CD4-positive, alpha-beta T cell treated with Interleukin-10 for 1 hour (primary cell): ENCODE measurements at places on chromosomes 4 and X.

- DNase-seq = no peak
Observed at GRCh38 chr4:44462259-44462658, 13.7 kb upstream of the KCTD8 start.

DNA sequence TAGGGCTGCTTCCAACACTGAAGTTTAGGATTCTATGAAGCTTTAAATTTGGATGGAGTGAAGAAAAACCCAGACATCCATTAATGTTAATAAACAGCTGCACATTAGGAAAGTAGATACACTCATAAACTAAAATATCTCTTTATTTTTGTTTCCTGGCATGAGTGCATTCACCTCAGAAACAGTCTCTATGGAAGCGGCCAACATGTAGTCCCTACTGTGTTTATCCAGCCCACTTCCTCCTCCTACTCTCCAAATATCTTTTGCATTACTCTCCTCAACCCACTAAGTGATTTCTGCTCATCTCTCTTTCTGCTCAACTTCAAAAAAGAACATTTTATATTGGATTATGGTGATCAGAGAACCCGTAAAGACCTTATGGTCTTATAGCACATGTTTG lies 180.3 kb upstream of the MXRA5 start:
- DNase-seq = no peak

DNA sequence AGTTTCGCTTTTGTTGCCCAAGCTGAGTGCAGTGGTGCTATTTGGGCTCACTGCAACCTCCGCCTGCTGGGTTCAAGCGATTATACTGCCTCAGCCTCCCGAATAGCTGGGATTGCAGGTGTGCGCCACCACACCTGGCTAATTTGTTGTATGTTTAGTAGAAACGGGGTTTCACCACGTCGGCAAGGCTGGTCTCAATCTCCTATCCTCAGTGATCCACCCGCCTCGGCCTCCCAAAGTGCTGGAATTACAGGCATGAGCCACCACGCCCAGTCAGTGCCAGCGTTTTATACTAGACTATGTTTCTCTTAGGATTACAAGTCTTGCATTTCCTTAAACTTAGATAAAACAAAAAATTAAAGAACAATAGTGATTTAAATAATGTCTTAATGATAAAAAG lies 13.0 kb downstream of the KLF3 start:
- no peak for DNase-seq

- no peak for DNase-seq
Observed at GRCh38 chr4:8095956-8096689, 62.5 kb downstream of the ABLIM2 start.

DNA sequence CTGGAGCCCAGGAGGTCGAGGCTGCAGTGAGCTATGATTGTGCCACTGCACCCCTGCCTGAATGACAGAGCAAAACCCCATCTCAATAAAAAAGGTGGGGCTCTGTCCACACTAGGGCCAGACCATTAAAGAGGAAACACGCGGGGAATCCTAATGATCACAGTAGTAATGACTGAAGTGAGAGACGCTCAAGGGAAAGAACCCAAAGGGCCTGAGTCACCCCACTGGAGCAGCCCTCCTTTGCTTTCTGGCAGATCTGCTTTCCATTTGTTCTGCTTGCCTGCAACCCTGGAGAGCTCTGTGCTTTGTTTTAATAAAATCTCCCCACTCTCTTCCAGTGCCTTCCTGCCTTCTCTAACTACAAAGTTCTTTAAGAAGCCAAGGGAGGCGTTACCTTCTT lies 5.0 kb downstream of the TFDP3 start:
- no peak for DNase-seq

DNA sequence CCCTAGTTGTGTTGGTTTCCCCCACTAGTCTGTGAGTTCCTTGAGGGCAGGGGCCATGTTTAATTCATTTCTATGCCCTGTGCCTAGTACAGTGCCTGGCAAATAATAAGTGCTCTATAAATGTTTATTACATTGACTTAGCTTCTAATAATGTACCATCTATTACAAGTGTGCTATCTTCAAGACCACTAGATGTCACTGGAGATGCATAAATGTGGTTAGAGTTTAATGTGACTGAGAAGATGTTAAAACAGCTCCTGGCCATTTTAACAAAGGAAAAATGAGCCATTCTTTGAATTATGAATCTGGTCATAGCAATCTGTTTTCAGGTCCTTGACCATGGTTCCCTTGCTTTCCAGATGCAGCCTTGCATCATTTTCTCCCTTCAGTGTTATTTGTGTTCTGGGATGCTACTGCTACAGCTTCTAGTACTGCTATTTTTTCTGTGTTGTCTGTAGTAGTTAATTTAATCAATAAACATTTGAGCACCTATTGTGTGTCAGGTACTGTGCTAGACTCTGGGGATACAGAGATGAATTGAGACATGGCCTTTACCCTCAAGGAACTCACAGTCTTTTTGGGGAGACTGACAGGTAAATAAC lies 43.2 kb downstream of the SLC9A6 start:
- peak; percentile 62 for DNase-seq

DNA sequence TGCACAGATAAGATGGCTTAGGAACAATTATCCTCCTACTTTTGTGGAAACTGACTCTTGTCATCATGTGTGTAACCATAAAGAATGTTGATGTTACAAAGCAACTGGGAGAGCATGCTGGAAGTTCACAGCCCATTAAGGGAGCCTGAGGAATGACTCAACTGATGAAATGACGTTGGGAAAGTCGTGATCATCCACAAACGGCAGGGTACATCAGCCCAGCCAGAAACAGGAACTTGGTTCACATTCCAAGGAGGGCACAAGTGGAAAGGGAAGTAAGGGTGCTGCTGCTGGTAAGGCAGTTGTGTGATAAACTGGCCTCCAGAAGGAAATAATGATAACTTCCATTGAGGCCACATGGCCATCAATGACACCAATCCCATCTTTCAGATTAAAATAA lies 6.7 kb downstream of the TEC start:
- DNase-seq = no peak

GRCh38 chr4:132065940-132066495 lies 1083.1 kb upstream of the PCDH10 start:
- no peak for DNase-seq

DNA sequence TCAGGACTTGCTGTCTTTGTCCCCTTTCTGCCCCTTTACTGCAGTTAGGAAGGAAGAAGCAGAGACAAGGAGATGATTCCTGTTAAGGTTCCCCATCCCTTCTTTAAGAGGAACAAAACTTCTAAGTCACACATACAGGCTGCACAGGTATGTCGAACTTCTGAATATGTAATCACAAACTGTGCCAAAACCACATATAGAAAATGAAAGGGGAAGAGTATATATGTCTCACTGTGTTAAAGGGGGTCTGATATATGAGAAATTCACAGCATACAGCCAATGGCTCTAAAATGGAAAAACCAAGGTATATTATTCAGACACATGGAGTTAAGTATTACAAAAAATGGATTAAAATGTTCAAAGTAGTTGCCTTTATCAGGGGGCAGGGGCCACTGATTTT lies 11.7 kb downstream of the CFAP97 start:
- DNase-seq = no peak

- DNase-seq = no peak
Observed at GRCh38 chr4:99723612-99724011, 66.0 kb upstream of the C4orf54 start.

GRCh38 chrX:124406294-124407014 lies 60.1 kb downstream of the SH2D1A start:
- peak; percentile 61 for DNase-seq

DNA sequence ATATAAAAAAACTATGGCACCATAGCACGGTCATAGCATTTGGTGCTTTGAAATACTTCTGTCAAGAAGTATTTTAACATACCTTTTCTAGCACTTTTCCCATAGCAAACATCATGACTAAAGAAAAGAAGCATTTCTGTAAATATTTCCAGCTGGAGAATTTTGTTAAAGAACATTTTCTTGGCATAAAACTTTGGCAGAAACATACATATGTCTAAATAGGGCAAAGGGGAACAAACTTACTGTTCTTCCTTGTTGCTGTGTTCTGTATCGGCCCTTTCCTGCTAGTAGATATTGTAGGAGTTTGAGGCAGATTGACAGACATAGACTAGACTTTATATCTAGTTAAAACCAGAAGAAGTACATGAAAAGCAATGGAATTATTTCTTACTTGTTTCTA lies 2368.5 kb downstream of the PCDH7 start:
- no peak for DNase-seq

DNA sequence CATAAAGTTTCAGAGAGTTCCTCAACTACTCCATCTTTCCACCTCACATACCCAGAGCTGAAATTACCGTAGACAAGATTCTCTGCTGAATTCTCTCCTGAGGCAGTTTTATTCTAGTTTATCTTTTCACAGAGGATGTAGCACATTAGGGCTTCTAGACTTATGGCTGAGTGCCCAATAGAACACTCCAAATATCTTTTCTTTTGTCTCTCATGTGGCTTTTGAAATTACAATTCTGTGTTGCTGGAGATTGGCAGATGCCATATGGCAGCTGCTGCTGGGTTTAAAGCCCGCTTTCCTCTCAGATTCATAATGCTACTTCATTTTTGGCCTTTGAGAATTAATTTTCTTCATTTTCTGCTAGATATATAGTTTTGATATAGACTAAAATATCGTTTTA lies 107.6 kb upstream of the BANK1 start:
- no peak for DNase-seq

DNA sequence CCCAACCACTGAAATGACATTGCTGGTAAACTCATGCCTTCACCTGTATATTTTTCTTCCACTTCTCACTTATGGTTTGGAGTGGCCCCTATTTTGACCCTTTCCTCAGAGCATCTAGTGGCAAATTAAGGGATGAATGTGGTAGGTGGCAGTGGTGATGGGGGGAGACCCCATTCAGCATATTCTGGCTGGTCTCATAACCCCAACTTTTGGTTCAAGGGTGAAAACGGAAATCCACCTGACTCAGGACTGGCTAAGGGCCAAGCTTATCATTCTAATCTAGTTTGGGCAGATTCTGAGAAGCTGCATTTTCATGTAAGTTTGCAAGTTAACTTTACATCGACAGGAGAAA lies 47.0 kb upstream of the NSUN7 start:
- DNase-seq = no peak

DNA sequence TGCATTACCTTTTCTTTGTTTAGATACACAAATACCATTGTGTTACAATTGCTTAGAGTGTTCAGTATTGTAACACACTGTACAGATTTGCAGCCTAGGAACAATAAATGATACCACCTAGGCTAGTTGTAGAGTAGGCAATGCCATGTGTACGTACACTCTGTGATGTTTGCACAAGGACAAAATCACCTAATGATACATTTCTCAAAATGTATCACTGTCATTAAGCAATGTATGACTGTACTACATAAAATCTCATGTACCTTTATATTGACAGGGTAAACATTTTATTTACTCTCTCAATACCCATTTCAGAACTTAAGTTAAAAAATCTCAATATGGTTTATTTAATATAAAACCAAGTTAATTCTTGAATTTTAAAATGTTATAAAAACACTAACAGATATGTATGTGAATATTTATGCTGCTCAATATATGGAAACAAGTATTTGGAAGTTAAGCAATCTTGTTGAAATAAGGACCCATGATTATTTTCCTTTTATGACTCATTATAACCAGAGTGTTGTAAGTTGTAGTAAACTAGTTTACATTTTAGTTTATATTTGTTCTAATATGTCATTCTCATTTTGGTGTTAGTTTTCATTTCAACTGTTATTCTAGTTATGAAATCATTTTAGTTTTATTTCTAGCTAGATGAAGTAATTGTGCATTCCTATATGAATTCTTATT lies 409.2 kb downstream of the TLL1 start:
- no peak for DNase-seq

- DNase-seq = no peak
Observed at GRCh38 chrX:151099001-151099400, 77.4 kb upstream of the GPR50 start.

DNA sequence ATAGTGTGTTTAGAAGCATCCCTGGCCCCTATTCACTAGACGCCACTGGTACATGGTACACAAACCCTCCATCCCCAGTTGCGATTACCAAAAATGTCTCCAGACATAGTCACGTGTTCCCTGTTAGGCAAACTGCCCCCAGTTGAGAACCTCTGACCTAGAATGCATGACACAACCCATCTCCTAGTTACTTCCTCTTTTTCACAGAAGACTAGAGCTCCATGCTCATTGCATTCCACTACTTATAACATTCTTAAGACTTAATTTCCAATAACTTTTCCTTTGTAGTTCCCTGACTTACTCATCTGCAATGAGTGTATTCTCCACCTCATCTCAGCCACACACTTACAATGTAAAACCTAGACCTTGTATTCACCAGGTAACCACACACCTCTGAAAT lies 68.6 kb downstream of the PRSS12 start:
- DNase-seq = no peak

DNA sequence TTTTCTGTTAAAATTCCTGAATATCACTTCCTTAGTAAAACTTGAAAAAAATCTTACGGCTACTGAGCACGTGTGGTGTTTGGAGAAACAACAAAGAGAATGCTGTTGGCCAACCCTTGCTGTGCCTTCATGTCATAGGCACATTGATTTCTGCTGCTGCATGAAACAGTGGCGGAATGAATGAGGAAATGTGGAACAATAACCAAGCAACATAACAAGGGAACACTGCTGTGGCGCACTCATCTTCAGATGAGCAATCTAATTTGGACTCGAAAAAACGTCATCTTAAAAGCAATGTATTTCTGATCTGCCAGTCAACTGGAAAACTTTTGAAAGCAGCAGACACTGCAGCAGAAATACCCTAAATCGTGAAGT lies 51.4 kb downstream of the PROM1 start:
- no peak for DNase-seq
